ENCODE measurements at places on chromosomes 11 and 22.
A peak's percentile ranks its signal among the peaks of the same experiment; 100 is the strongest.

- no peak for DNase-seq
Measured at GRCh38 chr22:50171319-50171964, 911 bp downstream of the PANX2 start.

DNA sequence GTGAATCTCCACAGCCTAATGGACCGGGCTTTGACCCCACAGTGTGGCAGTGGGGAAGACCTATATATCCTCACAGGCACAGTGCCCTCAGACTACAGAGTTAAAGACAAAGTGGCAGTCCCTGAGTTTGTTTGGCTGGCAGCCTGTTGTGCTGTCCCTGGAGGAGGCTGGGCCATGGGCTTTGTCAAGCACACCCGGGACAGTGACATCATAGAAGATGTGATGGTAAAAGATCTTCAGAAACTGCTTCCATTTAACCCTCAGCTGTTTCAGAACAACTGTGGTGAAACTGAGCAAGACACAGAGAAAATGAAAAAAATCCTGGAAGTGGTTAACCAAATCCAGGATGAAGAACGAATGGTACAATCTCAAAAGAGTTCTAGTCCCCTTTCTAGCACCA lies 39.0 kb downstream of the ENDOD1 start:
- DNase-seq: no peak

DNA sequence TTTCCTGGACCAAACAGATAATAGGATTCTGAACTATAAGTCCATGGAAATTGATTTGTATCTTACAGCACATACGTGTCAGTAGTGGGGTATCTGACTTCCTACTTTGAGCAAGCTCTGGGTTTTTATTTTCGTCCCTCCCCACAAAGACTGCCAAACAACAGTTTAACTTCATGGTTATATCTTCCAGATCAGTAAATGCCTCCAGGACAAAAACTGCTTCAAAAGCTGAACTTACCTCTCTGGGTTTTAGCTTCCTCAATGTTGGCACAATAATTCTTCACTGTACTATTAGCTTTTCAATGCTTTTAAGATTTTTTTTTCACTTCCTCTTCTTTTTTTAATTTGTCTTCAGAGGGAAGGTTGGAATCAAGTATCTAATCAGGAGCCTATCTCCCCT lies 4.2 kb upstream of the DPF2 start:
- no peak for DNase-seq

DNA sequence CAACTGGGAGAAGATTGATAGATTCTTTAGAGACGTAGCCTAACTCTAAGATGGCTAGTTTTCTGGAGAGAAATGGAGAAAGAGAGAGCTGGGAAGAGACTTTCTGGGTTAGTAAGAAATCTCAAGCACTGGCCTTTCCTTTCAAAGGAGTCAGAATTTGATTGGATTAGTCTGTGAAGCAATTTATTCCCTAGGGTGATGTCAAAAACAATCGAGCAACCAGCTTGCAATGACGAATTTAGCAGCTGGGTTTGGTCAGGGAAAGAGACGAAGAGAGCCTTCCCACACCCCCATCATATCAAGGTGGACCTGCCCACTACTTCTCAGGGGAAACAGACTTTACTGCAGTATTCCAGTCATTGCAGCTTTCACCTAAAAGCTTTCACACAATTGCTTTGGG lies 10.8 kb downstream of the KRTAP5-6 start:
- peak; percentile 23 for DNase-seq

DNA sequence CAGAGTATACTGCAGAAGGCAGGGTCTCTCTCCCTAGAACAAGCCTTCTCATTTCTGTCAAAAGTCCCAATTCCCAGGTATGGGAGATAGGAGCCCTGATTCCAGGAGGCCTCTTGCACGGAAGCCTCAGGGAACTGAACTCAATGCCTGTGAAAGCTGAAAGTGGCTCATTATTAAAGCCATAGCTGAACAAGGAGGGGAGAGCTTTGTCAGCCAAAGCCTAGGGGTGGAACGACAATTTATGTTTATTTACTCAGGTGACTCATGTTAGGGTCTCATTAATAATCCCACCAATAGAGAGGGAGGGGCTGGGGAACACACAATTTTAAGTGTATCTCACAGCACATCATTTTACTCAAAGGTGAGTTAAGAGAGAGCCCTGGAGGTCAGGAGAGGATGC lies 44.9 kb downstream of the DSCAML1 start:
- DNase-seq: no peak

DNA sequence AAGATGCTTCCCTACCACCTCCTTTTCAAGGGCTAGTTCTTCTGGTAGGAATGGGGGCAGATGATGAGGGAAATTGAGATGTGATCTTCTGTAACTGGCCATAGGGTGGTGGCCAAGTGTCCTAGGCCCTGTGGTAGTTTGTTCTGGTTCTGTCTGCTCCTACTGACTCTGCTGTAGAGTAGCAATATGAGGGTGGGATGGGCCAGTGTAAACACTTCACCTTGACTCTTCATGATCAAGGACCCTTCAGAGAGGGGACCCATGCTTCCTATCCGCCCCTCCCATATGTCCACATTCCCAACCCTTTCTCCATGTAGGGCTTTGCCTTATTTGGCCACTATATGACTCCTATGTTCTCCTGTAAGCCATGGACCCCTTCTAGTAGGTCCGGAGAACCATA lies 230.3 kb upstream of the SESN3 start:
- DNase-seq: no peak

DNA sequence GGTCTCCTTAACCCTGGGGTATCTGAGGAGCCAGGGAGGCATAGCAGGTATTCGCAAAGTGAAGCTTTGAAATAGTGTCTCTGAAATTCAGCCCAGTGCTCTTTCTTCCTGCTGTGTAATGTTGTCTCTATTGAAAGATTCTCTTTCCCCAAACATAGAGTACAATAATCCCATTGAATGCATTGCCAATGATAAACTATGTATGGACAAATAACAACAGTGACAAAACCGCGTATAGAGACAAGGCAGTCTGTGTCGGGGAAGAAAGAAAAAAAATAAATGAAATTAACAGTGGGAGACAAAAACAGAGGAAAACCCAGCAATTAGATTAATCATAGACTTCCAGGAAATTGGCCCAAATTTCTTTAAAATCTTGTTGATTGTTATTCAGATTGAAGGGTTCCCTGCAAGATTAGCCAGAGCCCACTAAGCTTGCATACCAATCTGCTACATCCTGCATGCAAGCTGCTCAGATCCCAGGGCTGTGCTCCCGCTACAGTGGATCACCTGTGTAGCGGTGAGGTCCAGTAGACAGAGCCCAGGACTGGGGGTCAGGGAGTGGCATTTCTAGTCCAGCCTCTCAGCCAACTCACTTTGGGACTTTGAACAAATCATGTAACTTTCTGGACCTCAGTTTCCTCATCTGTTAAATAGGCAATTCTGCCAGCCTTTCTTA lies 492.8 kb downstream of the INSC start:
- no peak for DNase-seq

GRCh38 chr11:72039856-72040401 lies 40.4 kb downstream of the NUMA1 start:
- no peak for DNase-seq

DNA sequence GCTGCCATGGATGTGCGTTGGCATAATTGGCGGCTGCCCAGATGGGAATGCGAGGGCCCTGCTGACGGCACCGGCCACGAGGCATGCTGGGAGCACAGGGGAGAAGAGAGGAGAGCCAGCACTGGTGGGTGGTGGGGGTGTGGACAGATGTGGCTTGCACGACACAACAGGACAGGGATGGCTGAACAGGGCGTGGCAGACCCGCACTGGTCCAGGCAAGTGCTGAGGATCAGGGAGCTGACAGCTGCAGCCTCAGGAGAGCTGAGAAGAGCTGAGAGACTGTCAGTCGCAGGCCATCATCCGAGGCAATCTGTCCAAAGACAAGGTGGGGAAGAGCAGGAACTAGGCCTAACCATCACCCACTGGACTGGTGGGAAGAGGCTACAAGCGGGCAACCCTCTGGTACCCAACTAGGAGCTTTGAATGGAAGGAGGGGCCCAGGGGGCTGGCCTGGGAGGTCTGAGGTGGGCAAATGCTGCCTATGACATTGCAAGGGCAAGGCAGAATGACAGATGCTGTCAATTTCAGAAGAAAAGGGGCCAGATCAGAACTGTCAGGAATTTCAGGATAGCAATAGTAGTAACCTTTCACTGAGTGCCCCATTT lies 2.4 kb downstream of the GNB1L start:
- DNase-seq: no peak

DNA sequence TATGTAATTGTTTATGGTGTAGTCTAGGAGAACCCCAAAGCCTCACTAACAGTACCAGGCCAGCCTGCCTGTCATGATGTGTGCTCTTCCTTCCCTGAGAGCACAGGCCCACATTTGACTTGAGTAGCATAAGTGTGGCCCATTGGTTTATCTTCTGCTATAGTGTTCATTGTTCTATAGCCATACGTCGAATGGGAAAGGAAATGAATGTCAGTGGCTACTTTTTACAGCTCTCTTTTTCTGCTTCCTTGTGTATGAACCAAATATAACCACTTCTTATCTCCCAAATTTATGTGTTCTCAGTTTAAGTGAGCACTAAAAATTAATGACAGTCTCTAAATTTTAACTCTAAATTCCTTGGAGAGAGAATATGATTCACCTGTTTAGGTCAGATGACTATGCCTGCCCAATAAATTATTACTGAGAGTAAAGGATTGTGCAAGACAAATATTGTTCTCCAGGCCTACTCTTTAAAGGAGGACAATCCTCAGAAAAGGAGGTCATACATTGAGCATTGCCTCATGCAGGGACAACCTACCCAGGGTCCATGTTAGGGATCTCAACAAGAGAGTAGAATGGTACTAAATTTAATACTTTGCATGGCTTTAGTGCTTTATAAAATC lies 222.9 kb upstream of the ARHGAP20 start:
- DNase-seq: no peak

DNA sequence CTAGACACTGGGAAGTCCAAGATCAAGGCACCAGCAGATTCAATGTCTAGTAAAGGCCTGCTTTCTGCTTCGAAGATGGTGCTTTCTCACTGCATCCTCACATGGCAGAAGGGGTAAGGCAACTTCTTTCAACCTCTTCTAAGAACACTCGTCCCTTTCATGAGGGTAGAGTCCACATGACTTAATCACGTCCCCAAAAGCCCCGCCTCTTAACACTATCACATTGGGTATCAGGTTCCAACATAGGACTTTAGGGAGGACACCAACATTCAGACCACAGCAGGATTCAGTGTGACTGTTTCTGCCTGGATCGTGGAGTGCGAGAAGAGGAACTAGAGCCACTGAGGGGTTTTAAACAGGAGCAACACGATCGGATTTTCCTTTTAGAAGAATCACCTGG lies 3.7 kb upstream of the TIRAP start:
- no peak for DNase-seq

- no peak for DNase-seq
Measured at GRCh38 chr11:30478923-30479322, 107.2 kb downstream of the MPPED2 start.

DNA sequence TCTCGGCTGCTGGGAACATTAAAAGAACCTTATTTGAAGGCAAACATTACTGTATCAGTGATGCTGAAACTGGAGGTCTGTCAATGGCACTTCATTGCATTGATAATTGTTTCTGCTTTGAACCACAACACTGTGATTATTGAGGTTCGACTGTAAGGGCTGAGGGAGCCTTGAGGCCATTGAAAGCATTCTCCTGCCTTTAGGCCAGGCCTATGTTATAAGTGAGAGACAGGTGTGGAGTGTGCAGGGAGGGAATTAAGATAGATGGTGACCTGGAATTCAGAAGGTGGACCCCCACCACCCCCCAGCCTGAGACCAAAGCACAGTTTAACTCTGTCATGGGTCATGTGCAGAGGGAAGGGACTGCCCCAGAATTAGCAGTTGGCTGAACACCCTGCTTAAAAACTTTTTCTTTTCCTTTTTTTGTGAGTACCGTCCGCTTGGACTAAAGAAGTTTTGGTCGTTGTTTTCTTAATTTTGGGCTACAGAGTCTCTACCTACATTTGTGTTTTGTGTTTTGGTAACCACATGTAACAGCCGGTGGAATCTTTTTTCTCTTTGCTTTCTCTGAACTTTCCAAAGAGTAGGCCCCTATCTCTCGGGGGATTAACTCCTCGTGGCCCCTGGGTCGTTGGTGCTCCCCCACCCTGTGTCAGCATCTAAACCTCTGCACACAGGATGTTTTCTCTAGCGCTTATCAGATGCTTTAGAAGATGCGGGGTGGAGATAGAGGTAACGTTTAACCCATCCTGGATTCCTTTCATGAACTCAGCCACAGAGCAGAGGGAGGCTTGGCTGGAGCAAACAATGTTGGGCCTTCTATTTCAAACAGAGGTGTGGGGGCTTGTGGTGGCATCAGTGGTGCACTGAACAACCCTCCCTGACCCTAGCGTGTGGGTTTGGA lies 43.7 kb downstream of the ZBTB16 start:
- DNase-seq: no peak

GRCh38 chr11:12540913-12541582 lies 133.2 kb upstream of the TEAD1 start:
- no peak for DNase-seq

DNA sequence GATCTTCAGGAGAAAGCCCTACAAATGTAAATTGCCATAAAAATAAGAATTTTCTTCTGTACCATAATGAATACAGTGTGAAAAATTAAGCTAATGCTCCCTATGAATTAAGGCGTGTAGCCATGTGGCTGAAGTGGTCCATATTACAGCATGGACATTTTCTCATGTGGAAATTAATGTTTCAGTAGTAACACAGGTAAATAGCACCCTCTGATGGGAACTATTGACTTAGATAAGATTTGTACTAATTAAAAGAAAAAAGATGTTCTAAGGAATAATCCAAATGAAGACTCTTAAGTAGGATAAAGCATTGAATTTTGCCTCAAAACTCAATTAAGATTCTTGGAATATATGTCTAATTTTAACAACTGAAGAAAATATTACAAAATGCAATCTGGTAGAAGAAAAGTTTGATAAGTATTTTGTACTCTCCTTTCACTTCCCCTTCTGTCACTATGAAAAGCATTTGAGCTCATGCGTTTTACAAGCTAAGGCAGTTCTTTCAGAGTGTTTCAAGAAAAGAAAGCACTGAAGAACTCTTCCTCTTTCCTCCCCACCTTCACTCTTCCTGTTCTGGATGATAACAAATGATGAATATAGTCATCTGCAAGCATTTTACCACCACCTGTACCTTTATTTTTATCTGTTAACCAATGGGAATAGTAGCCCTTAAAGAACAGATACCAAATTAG lies 9.9 kb upstream of the OR8D2 start:
- DNase-seq: no peak

DNA sequence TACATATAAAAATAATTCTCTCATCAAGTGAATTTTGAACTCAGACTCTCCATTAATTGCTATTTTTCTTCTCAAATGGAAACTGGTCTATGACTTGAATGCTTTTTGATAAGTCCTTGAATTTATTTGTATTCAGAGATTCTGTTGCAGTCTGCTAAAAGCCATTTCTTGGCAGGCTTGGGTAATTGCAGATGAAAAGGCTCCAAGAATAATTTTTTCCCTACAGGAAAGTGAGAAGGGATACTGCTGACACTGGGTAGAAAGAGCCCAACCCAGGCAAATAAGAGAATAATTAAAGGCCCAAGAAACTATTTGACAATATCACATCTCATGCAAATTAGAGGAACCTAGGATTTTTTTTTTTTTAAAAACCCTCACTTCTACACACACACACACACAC lies 246.5 kb upstream of the DDI1 start:
- no peak for DNase-seq

GRCh38 chr11:134015556-134015955 lies 53.3 kb upstream of the JAM3 start:
- no peak for DNase-seq
